ENCODE measurements at places on chromosomes 7 and 10.

GRCh38 chr7:155129186-155129585, 59.1 kb downstream of the HTR5A start:
- DNase-seq = no peak

GRCh38 chr7:29099896-29100847, 46.2 kb downstream of the CPVL start:
- no peak for DNase-seq

- DNase-seq = no peak
These were observed 3.3 kb upstream of the ATP6V0A4 start for GRCh38 chr7:138801256-138801655.

GRCh38 chr7:123417580-123417979, 116.8 kb downstream of the IQUB start:
- DNase-seq = no peak

DNA sequence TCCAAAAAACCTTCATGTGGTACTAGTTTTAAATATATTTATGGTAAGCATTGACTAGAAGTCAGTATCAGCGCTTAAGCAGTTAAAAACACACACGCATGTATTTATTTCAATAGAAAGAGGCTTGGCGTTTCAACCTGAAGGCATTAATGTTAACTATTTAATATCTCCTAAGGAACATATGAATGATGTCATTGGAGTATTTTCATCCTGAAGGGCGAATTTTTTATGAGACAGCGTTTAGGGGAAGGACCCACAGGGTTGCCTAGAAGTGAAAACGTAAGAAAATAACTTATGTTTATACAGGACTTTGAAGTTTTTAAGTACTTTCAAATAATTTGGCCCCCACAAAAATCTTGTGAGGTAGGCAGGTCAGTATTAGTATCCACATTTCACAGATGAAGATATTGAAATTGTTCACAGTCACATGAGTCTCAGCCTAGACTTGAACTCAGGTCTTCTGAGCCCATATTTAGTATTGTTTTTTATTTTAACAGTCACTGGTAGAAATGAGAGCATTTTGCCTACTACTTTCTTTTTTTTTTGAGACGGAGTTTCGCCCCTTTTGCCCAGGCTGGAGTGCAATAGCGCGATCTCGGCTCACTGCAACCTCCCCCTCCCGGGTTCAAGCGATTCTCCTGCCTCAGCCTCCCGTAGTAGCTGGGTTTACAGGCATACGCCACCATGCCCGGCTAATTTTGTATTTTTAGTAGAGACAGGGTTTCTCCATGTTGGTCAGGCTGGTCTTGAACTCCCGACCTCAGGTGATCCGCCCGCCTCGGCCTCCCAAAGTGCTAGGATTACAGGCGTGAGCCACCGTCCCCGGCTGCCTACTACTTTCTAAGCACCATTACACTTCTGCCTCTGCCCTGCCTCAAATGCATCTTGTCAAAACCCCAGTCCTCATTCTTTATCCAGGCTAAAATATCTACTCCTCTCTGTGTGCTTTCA, 1.8 kb downstream of the SLK start:
- DNase-seq = no peak
